A549 treated with RU486 at 1 μM for 4 hours (cell line): ENCODE measurements at places on chromosomes 7 and 10. TPM values are rescaled to one million over a fixed set of nuclear protein-coding genes. Genes with fewer than 3 reads are reported as not detected.

The AKR1E2 gene
- 5.9 to 7.5 TPM (median 6.3 TPM) in 5 replicates for total RNA-seq

The ZNF488 gene
- 11.0 to 14.8 TPM (median 12.9 TPM) in 5 replicates for total RNA-seq

The ACTL6B gene
- not detected in 5 replicates for total RNA-seq

The TWIST1 gene
- 3.2 to 4.8 TPM (median 3.7 TPM) in 5 replicates for total RNA-seq

The RSPH10B2 gene
- 0.15 to 0.16 TPM in 2 of 5 replicates, not detected in the others for total RNA-seq

The IDI2 gene
- 0.09 TPM in 1 of 5 replicates, not detected in the others for total RNA-seq
